ENCODE measurements at places on chromosomes 5 and 9. TPM values are rescaled to one million over a fixed set of nuclear protein-coding genes. Genes with fewer than 3 reads are reported as not detected.
A peak's percentile ranks its signal among the peaks of the same experiment; 100 is the strongest.

- peak; percentile 12 for DNase-seq
Measured at GRCh38 chr9:135480071-135480939, 723 bp downstream of the PPP1R26 start.

DNA sequence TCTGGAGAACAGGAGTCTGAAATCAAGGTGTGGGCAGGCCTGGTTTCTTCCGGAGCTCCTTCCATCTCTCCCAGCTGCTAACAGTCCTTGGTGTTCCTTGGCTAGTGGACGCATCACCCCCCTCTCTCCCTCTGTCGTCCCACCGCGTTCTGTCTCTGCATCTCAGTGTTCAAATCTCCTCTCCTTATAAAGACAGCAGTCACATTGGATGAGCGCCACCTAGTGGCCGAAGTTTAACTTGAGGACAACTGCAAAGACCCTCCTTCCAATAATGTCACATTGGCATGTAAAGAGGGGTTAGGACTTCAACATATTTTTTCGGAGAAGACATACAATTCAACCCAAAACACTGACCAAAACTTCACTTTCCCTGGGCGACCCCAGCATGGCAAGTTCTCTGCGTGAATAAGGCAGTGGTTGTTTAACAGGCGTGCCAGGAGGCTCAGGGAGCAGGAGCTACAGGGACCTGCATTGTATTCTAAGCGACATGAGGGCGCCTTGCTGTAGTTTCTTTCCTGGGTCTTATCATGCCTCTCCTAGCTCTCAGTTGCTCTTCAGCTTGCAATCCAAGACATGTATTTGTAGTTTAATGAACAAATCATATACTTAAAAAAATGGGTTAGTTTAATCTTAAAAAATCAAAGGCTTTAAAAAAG is 27.9 kb upstream of the BASP1 start:
- DNase-seq, result peak; percentile 83

DNA sequence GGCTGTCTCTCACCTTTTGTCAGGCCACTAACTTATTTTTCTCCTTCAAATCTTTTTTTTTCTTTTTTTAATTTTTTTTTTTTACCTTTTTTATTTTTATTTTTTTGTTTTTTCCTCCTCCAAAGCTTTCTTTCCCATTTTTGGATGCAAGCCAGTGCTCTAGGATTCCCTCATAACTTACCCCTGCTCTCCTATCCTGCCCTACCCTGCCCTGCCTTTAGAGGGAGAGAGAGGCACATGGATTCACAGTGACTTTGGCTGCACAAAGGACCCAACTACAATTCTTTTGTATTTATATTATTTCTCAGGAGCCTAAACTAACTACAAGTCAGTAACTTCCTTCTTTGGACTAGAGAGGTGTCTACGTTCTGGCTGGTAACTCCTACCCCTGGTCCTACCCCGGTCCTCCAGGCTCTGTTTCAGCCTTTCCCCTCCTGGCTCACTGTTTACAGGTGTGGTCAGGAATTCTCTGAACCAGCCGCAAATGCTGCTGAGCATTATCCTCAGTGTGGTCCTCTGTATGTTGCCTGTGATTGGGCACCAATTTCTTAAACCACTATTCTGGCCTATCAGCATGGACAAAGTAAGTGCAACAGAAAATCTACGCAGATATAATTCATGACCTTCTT is 8.4 kb upstream of the RUSC2 start:
- DNase-seq, result peak; percentile 46

CDC26 gene
- 44.2 TPM for total RNA-seq

Data from activated CD4-positive, alpha-beta T cell treated with anti-CD3 and anti-CD28 coated beads for 36 hours (primary cell).